ENCODE measurements at places on chromosomes 4 and X.
A peak's percentile ranks its signal among the peaks of the same experiment; 100 is the strongest.

GRCh38 chr4:73730292-73730691, 10.1 kb upstream of the CXCL8 start:
- DNase-seq = peak; percentile 89

DNA sequence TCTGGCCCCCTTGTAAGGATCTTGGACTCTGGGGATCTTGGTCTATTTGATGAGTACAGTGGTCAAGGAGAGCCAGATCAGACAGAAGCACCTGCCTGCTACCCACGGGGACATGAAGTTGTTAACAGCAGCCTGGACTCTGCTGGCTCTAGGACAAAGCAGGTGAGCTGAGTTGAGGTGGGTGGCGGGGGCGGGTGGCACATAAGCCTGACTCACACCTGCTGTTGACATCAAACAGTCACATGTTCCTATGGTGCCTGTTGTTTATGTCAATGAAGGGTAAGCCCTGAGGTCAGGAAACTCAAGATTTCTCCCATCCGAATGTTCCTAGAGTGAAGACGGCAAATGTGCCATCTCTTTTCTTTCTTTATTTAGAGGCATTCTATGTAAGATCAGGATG, 50.1 kb upstream of the CLNK start:
- DNase-seq = no peak

DNA sequence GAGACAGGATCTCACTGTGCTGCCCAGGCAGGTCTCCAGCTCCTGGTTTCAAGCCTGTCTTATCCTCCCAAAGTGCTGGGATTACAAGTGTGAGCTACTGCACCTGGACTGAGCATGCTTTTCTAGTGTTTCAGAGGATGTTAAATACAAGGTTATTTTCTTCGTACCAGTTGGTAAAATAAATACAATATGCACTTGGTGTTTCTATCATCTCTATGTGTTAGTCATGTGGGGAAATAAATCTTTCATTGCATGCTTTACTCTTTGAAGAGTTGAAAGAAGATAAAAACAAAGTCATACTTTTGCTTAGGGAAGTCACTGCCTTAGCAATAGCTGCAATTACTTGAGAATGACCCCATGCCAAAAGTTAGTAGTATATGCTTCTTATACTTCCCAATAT, 162.3 kb downstream of the PCDH7 start:
- no peak for DNase-seq

DNA sequence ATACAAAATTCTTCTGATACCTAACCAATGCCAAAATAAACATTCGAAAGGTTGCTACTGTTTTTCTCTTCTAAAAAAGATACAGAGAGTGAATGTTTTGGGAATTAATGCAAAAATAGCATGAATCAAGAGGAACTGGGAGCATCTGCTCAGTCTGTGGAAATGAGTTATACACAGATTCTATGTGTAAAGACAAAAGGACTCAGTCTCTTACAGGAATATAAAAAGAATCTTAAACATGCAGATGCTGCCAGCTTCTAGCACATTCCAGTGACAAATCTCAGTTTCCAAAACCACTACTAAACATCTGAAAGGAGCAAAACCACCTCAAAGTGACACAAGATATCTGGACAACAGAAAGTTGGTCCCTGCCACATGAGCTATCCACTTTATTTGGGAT, 55.0 kb downstream of the PAPSS1 start:
- no peak for DNase-seq

DNA sequence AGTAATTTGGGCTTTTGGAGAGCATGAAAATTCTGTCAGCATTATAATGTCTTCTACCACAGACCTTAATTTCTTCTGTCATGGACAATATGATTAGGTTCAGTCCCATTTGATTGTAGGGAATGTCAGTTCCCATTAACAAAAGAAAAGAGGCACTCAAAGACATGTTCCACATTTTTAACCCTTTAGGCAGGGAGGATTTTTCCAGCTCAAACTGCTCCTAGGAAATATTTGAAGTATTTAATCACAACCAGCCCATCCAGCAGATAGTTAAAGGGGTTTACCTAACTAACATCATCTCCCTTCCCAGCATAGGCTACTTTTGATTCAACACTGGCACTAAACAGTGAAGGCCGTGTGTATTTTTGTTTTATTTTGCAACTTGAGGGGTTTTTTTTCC, 256.0 kb downstream of the DHX15 start:
- DNase-seq = no peak

DNA sequence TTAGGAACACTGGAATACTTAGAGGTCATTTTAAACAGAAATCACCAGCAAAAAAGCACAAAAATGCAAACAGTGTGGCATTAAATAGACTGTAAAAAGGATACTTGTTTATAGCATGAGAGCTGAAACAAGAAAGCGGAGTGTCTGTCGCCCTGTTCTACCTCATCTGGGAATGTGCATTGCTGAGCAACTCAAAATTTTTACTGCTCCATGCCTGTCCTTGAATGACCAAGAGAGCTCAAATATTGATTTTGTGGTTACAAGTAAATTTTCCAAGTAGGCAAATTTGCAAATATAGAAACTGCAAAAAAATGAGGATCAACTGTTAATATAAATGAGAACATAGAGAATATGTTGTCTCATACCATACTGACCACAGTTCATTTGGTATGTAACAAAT, 25.5 kb downstream of the AP1AR start:
- DNase-seq = no peak
